Head of caudate nucleus (tissue), 42 donors: ENCODE measurements at places on chromosomes 12 and 14.

- DNase-seq: no peak
Measured at GRCh38 chr12:95214466-95214865, 2.8 kb downstream of the FGD6 start.

GRCh38 chr14:71230897-71231296, 323.6 kb downstream of the PCNX1 start:
- no peak for DNase-seq

DNA sequence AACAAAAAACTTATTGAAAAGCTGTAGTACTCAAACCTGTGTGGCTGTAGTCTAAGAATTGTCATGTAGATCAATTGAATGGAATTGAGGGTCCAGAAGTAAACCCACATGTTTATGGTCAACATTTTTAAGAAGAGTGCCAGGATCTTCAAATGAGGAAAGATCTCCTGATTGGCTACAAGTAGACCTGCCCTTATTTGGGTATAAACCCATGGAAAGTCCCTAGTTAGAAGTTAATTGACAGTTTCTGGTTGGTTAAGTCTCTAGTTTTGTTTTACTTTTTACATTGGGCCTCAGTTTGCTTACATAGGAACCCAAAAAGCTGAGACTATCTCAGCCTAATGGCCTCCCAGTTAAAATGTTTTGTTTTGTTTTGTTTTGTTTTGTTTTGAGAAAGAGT, 91.9 kb upstream of the RESF1 start:
- no peak for DNase-seq

GRCh38 chr12:25982416-25982815, 23.9 kb downstream of the RASSF8 start:
- no peak for DNase-seq

DNA sequence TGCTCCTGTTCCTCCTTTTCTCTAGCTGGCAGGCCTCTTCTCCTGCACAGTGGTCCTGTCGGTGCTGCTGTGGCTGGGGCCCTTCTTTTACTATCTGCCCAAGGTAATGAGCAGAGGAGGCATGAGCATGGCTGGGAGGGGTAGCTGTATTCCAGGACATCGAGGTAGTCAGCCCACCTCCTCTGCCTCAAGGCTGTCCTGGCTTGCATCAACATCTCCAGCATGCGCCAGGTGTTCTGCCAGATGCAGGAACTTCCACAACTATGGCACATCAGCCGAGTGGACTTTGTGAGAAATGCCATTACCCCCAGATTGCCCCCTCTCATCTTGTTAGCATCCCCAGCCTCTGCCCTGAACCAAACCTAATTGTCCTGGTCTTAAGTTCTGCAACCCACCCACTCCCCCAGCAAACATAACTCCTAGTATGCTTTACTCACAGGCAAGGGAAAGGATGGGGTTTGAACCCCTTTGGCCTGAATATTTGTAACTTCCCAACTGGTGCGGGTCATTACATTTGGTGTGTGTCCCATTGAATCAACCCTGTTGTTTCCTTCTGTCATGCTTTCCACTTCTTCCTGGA, 9.1 kb downstream of the B4GALNT1 start:
- DNase-seq: no peak

DNA sequence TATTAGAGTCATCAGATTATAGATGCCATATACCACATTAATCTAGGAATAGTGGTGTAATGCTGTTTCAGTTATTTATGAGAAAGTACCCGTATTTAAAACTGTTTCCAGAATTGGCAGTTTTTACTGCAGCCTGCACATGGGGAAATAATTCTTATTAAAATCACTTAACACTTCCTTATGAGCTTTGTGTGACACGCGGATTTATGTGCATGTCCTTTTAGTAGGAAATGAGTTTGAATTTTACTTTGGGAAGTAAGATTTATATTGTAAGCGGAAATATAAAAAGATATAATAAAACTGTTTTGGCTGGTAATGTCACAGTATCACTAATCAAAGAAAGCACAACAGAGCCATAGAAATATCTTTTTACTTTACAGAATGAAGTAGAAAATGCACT, 132.9 kb downstream of the TMEM117 start:
- DNase-seq: no peak

DNA sequence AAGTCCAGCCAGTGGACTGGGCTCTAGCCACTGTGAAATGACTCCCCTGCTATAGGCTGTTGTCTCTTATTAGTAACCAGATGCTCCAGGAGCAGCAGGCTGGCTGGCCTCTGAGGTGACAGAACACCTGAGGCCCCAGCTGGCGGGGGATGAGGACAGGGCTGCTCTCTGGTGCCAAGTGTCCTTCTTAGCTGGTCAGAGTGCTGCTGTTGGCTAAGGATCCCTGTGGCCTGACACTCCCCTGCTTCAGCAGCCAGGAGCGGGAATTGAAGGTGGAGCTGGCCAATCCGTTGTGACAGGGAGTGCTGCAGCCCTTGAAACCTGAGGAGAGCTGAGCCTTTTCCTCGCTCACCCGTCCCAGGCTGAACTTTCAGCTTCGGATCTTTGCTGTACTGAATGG, 30.7 kb downstream of the TMEM229B start:
- no peak for DNase-seq

DNA sequence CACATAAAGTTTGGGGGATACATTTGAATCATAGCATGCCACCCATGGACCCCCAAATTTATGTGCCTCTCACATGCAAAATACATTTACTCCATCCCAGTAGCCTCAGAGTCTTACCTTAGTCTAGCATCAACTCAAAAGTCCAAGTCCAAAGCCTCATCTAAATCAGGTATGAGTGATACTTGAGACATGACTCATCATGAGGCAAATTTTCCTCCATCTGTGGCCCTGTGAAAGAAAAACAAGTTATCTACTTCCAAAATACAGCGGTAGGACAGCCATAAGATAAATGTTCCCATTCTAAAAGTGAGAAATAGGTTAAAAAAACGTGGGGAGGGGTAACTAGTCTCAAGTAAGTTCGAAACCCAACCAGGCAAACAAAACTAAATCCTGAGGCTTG, 444.2 kb downstream of the SNAPC1 start:
- no peak for DNase-seq

DNA sequence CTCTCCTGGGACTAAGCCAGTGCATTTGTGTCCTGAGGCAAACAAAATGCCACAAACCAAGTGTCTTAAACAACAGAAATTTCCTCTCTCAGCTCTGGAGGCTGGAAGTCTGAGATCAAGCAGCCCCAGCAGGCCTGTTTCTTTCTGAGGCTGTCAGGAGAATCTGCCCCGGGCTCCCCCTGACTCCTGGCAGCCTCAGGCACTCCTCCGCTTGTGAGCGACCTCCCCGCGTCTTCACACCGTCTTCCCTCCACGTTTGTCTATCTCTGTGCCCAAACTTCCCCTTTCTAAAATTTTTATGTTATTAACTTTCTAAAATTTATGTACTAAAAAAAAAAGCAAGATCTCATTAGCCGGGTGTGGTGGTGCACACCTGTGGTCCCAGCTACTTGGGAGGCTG, 59.7 kb downstream of the RIMBP2 start:
- DNase-seq: no peak

- no peak for DNase-seq
Measured at GRCh38 chr12:12521888-12522287, 40.8 kb downstream of the DUSP16 start.

DNA sequence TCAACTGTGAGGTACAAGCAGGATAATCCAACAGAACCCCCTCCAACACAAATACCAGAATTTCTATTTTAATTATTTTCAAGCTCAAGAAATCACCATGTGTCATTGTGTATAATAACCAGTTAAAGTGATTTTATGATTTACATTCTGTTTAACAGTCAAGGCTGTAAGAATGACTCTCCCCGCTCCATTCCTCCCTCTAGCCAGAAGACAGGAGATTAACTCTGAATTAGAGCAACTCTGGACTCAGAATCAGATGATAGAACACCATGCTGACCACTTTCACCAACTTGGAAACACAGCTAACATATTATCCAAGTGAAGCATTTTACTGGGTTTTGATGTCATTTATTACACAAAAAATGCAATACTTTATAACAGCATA, 71.9 kb downstream of the ATP2B1 start:
- DNase-seq: no peak

DNA sequence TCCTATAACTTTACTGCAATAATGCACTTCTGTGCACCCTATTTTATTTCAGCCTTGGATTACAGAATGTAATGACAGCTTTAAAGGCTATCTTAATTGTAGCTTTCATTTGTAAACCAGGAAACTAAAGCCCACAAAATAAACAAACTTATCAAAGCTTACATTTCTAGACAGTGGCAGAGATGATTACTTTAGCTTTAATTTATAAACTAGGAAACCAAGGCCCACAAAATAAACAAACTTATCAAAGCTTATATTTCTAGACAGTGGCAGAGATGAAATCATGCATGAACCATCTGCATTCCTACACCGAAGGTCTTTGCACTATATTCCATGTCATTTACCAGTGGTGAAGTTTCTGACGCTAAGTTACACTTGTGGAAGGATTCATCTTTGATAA, 74.4 kb downstream of the PRKD1 start:
- DNase-seq: no peak

DNA sequence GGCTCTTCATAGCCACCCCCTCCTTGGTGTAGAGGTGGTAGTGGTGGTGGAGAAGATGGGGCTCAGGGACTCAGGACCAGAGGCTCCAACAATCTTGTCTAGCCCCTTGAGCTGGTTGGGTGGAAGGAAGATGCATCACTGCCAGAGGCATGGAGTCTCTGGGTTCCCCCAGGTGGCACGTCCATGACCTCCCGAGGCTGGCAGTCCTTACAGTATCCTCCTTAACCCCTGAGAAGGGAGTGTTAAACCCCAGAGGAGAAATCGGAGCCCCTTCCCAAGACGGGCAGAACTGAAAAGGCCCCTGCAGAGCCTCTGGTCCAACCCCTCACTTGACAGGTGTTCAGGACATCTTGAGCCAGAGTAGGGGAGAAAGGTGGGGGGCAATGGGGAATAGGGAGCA, 9.1 kb downstream of the KRT83 start:
- DNase-seq: no peak

DNA sequence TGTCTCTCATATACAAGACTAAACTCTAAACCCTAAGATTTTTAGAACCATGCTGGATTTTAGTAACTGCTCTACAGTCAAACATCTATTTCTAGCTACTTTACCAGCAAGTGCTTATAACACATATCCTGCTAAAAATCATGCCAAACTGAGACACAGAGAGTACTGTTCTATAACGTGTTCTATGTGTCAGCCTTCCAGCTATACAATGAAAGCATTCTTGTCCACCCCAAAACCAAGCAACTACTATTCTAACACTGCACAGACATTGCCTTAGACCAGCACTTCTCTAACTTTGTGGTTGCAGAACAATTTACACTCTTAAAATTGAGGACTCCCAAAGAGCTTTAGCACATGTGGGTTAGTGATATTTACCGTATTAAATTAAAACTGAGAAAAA, 85.7 kb downstream of the SPPL3 start:
- no peak for DNase-seq

DNA sequence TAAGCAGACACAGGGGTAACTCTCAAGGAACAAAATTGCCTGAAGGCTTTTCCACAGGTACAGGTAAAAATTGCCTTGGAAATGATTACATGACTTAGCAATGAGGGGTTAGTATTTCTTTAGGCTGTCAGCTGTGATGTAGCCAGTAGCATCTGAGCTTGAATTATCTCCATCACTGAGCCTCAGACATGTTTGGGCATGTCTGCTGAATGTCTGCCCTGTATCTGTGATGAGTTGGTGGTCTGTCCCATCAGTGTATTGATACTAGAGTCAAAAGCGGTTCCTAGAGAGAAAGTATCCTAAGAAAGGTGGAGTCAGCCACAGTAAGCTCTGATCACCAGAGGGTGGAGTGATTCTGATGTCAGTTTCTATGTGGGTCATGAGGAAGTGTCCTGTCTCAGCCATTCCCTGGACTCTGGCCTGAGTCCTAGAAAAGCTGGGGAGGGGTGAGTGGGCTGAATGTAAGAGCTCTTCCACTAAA, 16.3 kb downstream of the AKAP6 start:
- DNase-seq: no peak

GRCh38 chr12:1429980-1430379, 164.4 kb downstream of the FBXL14 start:
- no peak for DNase-seq

DNA sequence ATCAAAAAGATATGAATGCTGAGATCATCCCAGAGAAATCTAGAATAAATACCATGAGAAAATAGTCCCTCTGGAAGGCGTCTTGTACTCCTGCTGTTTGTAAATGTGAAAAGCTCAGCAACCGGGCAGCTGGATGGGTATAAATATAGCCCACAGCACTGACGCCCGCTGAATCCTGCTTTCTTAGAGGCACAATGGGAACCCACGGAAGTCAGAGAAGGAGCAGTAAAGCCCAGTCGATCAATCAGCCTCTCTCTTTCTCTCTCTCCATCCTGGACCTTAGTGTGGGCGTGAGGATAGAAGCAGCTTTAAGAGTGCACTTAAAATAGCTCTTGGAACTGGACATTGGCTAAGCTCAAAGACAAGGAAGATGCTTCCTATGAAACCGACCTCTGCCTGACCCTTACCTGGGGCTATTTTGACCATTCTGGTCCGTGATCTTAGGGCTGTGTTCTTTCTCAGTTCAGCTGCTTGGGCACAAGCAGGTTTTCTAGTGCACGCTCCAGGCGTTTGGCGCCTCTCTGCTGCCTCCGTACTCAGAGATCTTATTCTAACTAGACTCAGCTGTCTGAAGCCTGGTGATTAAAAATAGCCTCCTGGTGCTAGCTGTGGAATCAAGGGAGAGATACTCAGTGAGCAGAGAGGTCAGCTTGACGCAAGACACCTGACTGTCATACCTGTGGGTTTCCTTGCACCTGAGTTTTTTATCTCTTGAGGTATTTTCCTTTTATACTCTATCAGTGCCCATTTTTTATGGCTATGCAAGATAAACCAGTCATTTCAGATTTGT, 144.6 kb downstream of the ETV6 start:
- DNase-seq: no peak

DNA sequence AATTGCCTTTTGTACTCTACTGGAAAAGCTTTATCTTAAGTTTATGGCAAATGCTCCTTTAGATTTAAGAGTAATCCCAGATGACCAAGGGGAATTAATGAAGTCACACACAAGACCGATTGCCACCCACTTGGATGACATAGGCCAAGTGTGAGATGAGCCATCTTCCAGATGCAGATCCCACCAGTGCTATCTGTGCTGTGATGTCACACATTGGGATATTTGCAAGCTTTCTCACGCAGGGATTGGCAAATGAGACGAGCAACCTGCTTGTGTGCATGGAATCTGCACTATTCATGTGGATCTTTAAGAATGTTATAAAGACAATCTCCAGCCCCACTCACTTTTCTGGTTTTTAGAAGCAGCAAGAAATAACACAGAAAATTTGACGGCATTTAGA, 602.1 kb upstream of the TMEM132C start:
- DNase-seq: no peak

DNA sequence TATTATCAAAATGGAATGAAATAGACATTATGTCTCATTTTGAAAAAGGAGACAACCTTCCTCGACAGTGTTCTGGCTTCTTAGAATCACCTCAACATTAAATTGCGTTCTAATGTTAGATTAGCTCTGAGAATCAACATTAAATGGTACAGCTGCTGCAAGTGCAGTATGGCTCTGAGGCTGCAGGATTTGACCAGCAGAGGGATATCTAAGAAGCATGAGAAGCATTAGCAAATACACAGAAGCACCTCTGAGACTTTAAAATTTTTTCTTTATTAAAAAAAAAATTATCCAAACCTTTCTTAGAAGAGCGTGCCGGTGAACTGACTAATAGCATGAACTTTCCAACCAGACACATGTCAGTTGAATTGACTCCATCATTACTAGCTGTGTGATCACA, 253.4 kb upstream of the LRIG3 start:
- no peak for DNase-seq

GRCh38 chr14:44154874-44155273, 352.2 kb downstream of the FSCB start:
- DNase-seq: no peak
